MCF 10A (cell line): ENCODE measurements at places on chromosomes 12 and 14. TPM values are rescaled to one million over a fixed set of nuclear protein-coding genes. Genes with fewer than 3 reads are reported as not detected.

DNA sequence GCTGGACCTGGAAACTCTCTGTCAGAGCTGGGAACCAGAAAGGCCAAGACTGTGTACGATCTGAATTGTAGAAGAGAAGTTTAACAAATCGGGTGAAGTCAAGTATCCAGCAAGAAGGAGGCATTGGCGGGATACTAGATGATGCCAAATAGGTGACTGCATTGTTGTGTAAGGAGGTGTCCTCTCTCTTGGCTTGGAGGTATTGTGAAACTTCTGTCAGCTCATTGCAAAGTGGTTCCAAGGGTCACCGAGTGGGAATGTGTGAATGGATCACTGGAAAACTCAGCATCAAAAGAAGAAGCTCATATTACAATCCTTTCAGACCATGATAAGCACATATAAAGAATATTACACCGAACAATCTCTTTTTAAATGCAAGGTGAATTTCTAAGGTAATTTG is 11.7 kb downstream of the NAV3 start:
- H3K4me3 ChIP-seq: no peak overlapping the region
- no peaks in the 10 kb centered on the region for H3K36me3 ChIP-seq

The DAAM1 gene
- 27.3 and 27.4 TPM in 2 replicates for total RNA-seq

The KRT6C gene
- 0.19 and 0.44 TPM in 2 replicates for total RNA-seq

The FBXL14 gene
- total RNA-seq: 9.4 and 10.1 TPM in 2 replicates
